ENCODE measurements at places on chromosomes 3 and 15.

DNA sequence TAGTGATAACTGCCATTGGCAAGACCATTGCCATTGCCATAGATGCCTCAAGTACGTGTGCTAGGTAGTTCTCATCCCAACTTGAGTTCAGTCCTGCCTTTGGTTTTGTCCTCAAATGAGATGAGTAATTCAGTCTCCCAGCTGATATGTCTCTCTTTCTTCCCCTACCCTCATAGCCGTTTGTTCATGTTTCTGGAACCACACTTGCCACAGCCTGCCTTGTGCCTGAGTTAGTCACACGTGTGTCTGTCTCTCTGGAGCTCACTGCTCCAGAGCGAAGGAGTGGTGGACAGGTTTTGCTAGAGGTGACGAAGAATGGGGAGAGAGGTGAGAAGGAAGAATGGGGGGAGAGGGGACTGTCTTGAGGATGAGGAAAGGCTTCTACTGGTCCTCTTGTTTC lies 88.0 kb upstream of the IGF1R start:
- DNase-seq = no peak

- no peak for DNase-seq
Measured at GRCh38 chr3:113533534-113533892, 1.2 kb downstream of the SIDT1 start.

- no peak for DNase-seq
Measured at GRCh38 chr3:100526613-100527346, 34.4 kb downstream of the TMEM45A start.

GRCh38 chr15:78018445-78018844 lies 59.1 kb downstream of the TBC1D2B start:
- no peak for DNase-seq

All from stimulated activated CD4-positive, alpha-beta T cell treated with anti-CD3 and anti-CD28 coated beads, Interleukin-15, amount 100 ng/mL, for 48 hours (primary cell).